ENCODE measurements at places on chromosomes 2 and 18. TPM values are rescaled to one million over a fixed set of nuclear protein-coding genes. Genes with fewer than 3 reads are reported as not detected.

GRCh38 chr2:160918906-160919503 lies 241.2 kb upstream of the TANK start:
- DNase-seq = no peak

DNA sequence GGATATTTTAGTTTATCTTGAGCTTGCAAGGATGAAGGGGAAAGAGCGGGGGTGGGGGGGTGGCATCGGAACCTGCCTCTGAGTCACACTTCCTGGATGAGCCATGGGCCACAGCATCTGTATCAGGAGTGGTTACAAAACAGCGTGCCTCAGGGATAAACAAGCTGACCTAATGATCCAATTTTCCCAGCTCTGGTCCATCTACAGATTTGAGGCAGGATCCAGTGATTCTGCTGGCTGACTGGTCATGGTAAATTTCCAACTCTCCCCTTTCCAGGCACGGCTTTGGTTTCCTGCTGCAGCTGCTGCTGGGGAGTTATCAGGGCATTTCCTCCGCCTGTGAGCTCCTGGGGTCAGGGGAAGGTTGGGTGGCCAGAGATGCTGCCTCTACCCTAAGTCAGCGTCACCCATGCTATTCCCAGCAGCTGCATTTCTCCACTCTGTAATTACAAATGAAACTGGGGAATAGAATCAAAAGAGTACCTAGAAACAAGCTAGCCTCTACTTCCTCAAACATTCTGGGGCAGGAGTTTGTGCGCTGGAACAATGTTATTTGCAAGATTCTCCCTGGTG lies 4.7 kb upstream of the HPCAL1 start:
- DNase-seq = no peak

- no peak for DNase-seq
Observed at GRCh38 chr2:12603781-12604295, 112.9 kb upstream of the TRIB2 start.

GRCh38 chr18:26963292-26963691 lies 97.8 kb upstream of the AQP4 start:
- no peak for DNase-seq

- DNase-seq = no peak
Observed at GRCh38 chr2:239329972-239330572, 70.7 kb downstream of the HDAC4 start.

CXCR1 gene
- polyA plus RNA-seq = not detected

MERTK gene
- polyA plus RNA-seq = 21.9 TPM

DNA sequence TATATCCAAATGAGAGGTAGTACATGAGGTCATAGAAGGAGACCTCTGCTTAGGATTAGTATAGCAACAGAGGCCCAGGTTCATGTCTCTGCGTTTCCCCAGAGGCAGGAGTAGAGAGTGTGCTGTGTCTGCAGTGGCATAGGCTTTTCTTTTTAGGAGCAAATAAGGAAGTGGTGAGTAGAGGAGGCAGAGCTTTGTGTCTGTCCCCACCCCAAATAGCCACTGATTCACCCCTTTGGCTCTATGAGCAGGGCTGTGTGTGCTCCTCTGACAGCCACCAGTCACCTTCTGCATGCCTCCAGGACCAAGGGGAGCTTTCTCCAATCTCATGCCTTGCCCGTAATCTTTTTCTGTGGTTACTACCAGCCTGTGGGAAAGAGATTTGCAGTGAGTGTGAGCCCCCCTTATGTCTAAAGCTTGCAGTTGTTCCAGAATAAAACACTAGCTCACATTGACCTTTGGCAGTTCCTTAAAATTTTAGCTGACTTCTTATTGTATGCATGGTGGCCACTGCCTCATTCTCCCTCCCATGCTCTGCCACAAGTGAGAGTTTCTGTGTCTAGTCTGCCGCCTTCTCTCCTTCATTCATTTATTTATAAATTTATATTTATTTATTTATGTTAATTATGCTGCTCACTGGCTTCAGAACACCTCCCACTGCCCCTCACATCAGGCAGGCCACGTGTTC lies 23.5 kb upstream of the ELAC1 start:
- no peak for DNase-seq

ALPI gene
- 0.14 TPM for polyA plus RNA-seq

DNA sequence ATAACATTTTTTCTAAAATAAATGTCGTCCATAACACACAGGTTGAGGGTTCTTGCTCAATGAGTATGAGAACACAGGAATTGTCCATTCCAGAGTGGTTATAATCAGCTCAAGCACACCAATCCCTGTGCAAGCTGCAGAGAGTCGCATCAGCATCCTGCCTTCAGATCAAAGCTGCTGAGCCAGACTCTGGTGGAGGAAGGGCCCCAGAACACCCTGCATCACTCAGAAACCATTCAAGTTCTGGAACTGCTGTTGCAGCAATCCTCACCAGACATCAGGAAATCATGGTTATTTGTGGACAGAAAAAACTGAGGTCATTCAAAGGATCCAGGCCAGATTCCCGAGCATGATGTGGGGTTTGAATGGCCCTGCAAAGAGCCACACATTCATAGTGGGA lies 44.5 kb downstream of the DNER start:
- DNase-seq = no peak
